ENCODE measurements at places on chromosomes 6 and 20. TPM values are rescaled to one million over a fixed set of nuclear protein-coding genes. Genes with fewer than 3 reads are reported as not detected.

DNA sequence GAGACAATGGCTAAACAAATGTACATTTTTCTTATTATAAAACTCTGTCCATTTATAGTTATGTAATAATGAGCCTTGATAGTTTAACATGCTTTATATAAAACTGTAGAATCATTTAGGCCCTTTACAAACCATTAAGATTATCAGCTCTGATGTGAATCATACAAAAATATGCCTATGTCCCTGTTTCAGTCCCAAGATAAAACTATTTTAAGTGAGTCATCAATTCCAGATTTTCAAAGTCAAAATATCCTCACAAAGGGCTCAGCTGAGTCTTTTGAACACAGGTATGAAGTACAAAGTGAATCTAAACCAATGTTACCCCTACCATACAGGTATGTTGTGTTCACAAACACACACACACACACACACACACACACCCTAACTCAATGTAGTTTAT is 88.0 kb downstream of the PTPRK start:
- DNase-seq = no peak

DNA sequence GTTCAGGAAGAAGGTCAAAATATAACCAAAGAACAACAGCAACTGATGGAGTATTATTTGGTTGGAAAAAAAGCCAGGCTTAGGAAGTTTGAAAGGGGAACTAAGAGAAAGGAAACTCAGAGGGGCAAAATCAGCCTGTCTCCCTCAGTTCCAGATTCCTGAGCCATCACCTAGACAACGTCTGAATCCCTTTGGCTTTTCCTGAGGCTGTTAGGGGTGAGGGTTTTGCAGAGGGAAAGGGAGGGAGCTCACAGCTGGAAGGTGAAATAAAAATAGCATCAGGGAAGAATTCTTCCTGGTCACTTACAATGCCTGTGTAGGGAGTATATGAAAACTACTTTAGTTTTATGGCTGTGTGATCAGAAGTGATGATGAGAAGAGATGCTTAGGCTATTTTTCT is 100.5 kb downstream of the SOBP start:
- DNase-seq = no peak

- DNase-seq = no peak
Measured at GRCh38 chr6:159961528-159961927, 7.4 kb upstream of the IGF2R start.

HAO1 gene
- not detected for total RNA-seq

GRCh38 chr20:33532753-33533459 is 43.0 kb downstream of the CBFA2T2 start:
- DNase-seq = no peak

COL21A1 gene
- total RNA-seq = 9.3 TPM

OARD1 gene
- 24.1 TPM for total RNA-seq

DNA sequence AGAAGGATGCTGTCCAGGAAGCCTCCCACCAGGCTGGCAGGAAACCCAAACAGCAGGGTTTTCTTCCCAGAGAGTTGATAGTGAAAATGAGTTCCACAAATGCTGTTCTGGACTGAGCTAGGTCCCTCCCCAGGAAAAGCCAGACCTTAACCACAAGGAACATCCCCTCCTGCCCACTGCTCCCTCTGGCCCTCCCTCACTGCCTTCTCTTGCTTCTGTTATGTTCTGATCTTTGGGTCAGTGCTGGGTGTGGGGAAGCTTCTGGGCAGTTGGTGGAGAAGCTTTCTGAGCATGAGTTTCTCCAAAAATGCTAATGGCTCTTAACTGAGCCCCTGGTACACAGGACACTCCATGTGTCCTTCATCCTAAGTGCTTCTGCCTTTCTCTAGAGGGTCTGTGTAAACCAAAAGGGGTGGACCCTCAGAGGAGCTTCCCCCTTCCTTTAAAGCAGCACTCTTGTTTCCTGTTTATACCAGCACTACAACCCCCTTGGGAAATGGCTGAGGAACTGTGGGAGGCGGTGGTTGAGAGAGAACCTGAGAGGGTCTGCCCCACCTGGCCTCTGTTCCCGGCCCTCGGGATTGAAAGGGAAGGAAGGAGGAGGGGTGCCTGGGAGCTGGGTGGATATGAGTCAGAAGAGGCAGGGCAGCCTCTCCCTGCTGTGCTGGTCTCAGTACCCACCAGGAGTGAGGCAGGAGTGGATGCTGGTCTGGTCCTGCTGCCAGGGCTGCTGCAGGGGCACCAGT is 42.0 kb downstream of the CDS2 start:
- DNase-seq = no peak

NKX2-2 gene
- not detected for total RNA-seq

DNA sequence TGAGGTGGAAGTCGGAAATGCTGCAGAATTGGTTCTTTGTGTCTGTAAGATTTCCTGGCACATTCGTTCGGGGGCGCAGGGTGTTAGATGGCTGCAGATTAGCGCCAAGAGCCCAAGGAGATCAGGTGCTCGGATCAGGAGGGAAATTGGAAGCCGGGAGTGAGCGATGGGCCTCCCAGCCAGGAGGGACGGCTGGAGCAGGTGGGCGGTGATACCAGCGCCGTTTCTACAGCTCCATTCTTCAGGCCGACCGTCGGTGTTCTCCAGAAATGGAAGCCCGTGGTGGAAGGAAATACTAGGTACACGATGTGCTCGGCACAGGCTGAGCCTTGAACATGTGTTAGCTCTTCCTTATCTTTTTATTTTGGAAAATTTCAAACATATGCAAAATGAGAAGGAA is 6.5 kb downstream of the SIRPA start:
- no peak for DNase-seq

Data from ureter (tissue), 1 donor.